GF-D8 (cell line): ENCODE measurements at places on chromosomes 4 and X.

DNA sequence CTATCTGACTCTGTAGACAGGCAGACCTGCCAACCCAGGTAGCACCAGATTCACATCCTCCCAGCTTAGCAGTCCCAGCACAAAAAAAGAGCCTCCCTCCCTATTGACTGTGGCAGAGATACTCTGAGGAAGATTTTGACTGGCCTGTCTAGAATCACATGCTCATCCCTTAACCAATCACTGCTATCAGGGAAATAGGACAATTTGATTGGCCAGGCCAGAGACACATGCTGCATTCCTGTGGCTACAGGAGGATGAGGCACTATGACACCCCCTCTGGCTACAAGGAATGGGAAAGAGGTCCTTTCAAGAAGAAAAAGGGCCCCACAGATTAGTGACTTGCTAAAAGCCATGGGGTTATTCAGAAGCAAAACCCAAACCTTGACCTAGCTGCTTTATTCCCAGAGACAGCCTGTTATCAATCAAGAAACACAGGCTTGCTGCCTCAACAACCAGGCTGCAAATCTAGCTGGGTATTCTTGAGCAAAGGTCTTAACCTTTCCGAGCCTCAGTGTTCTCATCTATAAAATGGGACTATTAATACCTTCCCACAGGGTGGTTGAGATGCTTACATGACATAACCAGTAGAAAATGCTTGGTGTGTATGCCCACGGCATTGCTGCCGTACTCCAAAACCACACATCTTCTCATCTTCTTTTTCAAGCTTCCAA lies 147.6 kb downstream of the BCOR start:
- DNase-seq, result no peak

- no peak for DNase-seq
Measured at GRCh38 chr4:173859091-173859713, 329.2 kb upstream of the HAND2 start.

- no peak for DNase-seq
Measured at GRCh38 chrX:43822014-43822413, 60.2 kb downstream of the MAOB start.

DNA sequence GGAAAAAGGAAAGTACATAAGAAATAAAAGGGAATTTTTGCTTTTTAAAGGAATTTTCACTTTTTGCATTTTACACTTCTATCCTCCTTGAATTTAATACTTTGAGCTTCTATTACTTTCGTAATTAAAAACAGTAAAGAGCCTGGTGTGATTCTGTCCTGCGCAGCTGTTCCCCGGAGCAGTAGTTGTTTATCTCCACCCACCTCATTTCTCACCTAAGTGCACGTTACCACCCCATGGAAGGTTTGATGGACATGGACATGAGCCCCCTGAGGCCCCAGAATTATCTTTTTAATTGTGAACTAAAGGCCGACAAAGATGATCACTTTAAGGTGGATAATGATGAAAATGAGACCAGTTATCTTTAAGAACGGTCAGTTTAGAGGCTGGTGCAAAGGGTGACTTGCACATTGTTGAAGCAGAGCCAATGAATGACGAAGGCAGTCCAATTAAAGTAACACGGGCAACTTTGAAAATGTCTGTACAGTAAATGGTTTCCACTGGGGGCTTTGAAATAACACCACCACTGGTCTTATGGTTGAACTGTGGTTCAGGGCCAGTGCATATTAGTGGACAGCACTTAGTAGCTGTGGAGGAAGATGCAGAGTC lies 52.1 kb upstream of the TEX13D start:
- DNase-seq, result no peak

DNA sequence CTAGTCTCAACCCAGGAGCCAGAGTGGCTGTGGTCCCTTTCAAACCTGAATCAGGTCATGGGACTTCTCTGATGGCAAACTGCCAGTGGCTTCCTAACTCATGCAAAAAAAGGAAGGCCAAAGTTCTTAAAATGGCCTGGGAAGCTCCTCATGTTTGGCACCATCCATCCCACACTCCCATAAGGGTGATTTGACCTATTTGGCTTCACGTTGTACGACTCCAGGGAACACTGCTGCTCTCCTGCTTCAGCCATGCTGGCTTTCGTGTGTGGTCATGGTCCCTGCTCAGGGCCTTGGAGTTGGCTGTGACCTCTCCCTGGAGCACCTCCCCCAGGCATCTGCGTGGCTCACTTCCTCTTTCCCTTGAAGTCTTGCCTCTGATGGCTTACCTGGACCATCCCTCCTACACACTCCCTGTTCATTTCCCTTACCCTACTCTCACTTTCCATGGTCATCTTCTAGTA lies 12.8 kb upstream of the TMSB4X start:
- no peak for DNase-seq

DNA sequence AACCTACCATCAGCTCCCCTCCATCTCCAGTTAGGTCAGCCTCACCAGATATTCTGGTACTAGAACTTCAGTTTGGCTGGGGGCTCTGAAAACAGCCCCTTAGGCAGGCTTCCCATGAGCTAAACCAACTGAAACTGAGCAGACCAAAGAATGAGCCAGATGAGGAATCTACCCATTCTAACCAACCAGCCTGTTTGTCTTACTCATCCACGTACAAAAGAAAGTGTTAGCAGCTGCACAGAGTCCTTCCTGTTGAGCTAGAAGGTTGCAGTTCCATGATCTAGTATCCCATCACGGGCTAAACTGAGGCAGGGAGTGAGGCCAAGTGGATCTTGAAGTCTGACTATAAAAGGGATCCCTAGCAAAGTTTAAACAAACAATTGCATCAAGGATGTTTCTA lies 17.5 kb downstream of the MAGEA9B start:
- DNase-seq, result no peak

DNA sequence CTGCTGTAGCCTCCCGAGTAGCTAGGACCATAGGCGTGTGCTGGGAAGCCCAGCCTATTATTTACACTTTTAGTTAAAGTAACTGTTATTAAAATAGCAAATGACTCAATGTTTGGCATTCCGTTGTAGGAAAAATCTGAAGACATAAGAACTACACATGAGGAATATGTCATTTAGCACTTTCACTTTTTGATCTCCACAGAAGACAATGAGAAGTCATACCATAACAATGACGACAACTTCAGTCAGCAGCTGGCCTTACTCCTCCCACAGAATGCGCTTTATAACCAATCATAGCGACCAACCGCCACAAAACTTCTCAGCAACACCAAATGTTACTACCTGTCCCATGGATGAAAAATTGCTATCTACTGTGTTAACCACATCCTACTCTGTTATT lies 6.7 kb downstream of the GPR34 start:
- no peak for DNase-seq

- no peak for DNase-seq
Measured at GRCh38 chr4:150005537-150005936, 72.7 kb upstream of the DCLK2 start.

- DNase-seq, result no peak
Measured at GRCh38 chr4:147425019-147425418, 55.9 kb upstream of the EDNRA start.

GRCh38 chrX:149004936-149005335 lies 500.2 kb downstream of the IDS start:
- DNase-seq, result no peak

GRCh38 chrX:23497919-23498318 lies 163.3 kb downstream of the PTCHD1 start:
- no peak for DNase-seq

DNA sequence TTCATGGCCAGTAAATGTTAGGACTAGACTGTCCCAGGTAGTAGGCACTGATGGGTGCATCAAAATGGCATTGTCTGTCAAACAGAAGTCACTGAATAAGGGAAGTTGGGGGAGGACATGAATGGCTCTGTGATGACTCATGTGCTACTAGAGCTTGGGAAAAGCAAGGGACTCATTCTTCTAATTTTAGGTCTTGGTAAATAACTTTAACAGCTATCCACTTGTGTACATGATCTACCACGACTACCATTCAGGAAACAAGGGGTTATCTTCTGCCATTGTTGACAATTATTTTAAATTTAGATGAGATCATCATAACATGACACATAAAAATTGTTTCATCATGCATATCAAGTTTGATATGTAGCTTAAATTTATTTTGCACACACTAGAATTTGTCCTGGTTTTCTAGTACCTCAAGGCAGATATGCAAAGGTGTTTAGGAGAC lies 6.3 kb downstream of the AREG start:
- DNase-seq, result no peak

DNA sequence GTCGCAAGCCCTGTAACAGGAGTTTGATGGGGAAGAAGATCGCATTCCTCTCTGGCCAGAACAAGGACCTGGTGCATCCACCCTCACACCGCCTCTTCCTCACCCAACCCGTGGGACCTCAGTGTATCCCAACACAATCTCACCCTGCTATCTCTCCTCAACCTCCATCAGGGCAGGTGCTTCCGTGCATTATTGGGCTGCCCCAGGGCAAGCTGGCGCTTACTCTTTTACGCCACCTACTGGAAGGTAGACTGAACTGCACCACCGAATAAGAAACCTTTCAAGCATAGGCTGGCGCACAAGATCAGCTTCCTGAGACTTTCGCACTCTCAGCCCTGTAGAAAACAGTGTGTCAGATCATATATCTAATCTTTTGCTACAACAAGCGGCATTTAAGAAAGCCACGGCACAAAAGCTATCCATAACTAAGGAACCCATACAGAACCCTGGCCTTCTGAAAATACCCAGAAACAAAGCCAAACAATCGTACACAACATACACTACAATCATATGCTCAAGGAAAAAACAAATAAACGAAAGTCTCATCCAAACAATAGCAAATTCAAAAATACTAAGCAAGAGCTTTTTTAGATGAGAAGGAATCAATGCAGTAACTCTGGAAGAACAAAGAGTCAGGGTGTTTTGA lies 209.3 kb downstream of the UGT8 start:
- peak; percentile 1 for DNase-seq

DNA sequence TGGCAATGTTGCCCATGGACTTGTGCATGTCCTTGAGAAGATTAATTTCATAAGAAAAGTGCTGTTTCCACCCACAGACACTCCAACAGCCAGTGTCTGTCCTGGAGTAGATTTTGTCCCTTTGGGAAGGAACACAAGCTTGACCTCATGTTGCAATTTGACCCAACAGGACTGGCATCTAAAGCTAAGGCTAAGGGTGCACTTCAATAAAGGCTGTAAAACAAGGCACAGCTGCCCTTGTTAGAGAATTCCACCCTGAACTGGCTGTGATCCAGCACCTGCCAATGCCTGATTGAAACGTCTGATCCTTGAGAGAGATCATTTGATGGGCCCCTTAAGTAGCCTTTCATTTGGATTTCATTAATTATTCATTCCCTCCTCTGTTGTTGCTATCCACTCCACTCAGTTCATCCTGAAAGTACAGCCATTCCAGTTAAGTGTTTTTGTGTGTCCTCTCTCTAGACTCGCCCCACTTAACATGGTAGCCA lies 56.2 kb downstream of the CD99L2 start:
- DNase-seq, result no peak

GRCh38 chrX:69988955-69989394 lies 60.8 kb downstream of the AWAT2 start:
- DNase-seq, result no peak

DNA sequence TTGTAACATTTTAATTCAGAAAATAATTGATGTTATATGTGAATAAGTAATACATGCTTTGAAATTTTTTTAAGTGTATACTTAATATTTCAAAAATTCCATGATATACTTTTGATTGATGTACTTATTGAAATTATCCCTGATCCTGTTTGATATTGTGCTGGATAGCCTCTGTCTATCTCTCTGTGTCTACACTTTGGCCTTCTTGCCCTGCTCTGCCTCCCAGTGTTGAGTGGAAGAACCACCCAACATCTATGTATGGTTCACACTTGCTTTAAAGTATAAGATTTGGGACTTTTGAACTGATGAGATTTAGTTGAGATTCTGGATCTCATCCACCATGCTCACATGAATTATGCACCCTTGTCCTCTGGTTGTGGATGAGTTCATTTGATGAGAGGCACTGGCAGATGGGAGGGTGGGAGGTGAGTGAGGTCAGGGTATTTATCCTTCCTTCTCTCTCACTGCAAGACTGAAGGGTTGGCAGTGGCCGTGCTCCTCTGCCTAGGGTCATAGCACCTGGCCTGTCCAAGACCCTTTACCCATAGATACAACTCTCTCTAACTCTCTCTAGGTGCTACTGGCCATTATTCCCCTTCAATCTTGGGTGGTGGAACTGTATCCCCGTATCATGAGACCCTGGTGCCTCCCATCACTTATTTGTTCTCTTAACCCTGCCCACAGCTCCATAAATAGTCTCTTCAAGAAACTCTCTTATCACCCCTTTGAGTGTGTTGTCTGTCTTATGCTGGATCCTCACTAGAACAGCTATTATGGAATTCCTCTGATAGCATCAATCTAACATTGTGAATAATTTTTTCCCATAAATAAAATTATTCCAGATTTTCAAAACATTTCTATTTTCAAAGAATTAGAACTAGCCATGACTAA lies 75.2 kb downstream of the CORIN start:
- no peak for DNase-seq

DNA sequence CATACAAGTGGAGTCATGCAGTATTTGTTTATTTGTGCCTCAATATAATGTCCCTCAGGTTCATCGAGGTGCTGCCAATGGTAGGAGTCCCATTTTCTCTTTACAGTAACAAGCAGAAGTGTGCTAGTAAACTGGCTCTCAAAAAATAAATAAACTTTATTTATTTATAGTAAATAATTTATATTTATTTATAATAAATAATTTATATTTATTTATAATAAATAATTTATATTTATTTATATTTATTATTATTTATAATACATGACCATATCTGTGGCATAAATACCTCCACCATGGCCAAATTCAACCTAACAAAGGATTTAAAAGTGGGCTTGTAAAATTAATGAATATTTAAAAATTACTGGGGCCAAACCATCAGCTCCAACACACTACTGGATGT lies 464.9 kb upstream of the NWD2 start:
- no peak for DNase-seq

- no peak for DNase-seq
Measured at GRCh38 chr4:185730387-185730786, 81.6 kb downstream of the SORBS2 start.

DNA sequence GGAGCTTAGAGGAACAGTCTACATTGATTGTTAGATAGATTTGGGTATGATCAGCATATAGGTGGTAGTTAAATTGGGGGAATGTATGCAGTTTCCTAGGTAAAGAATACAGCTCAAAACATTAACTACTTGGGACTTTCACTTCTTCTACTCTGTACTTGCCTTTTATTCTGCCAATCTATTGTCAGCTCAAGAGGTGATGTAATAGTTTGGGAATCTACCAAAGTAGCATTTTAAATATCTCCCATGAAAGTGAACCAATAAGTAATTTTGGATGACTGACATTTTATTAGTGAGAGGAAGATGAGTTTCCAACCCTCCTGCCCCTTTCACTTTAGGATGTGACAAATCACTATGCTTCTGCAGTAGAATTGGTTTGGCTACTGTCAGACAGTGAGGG lies 43.4 kb downstream of the NUDT6 start:
- DNase-seq, result no peak
